ENCODE measurements at places on chromosomes 1 and 21. TPM values are rescaled to one million over a fixed set of nuclear protein-coding genes. Genes with fewer than 3 reads are reported as not detected.

The TNFSF4 gene
- 0.80 TPM for polyA plus RNA-seq

The S100A7A gene
- not detected for polyA plus RNA-seq

DNA sequence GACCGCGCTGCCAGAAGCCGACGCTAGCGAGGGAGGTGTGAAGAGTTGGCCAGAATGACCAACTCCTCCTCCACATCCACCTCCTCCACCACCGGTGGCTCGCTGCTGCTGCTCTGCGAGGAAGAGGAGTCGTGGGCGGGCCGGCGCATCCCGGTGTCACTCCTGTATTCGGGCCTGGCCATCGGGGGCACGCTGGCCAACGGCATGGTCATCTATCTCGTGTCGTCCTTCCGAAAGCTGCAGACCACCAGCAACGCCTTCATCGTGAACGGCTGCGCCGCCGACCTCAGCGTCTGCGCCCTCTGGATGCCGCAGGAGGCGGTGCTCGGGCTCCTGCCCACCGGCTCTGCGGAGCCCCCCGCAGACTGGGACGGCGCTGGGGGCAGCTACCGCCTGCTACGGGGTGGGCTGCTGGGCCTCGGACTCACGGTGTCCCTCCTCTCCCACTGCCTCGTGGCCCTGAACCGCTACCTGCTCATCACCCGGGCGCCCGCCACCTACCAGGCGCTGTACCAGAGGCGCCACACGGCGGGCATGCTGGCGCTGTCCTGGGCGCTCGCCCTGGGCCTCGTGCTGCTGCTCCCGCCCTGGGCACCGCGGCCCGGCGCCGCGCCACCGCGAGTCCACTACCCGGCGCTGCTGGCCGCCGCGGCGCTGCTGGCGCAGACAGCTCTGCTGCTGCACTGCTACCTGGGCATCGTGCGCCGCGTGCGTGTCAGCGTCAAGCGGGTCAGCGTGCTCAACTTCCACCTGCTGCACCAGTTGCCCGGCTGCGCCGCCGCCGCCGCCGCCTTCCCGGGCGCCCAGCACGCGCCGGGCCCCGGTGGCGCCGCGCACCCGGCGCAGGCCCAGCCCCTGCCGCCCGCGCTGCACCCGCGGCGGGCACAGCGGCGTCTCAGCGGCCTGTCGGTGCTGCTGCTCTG is 1.2 kb downstream of the GPR88 start:
- DNase-seq = peak; percentile 22

- DNase-seq = peak; percentile 88
These were observed 21.8 kb downstream of the MIS18A start for GRCh38 chr21:32256873-32257620.

- no peak for DNase-seq
These were observed 3.8 kb downstream of the TRAF5 start for GRCh38 chr1:211330282-211330936.

- no peak for DNase-seq
These were observed 56.0 kb upstream of the PLXNA2 start for GRCh38 chr1:208300084-208300770.

All from hepatocyte (in vitro differentiated cells).